ENCODE measurements at places on chromosomes 3 and 15.
A peak's percentile ranks its signal among the peaks of the same experiment; 100 is the strongest.

- DNase-seq = peak; percentile 49
These were observed 461 bp downstream of the XRN1 start for GRCh38 chr3:142447301-142447851.

GRCh38 chr3:65279225-65279782 is 591.5 kb upstream of the ADAMTS9 start:
- DNase-seq = no peak

GRCh38 chr3:45573591-45573990 is 21.0 kb upstream of the LIMD1 start:
- DNase-seq = no peak

GRCh38 chr3:181316482-181316881 is 326.9 kb upstream of the DNAJC19 start:
- DNase-seq = peak; percentile 6

- peak; percentile 58 for DNase-seq
These were observed 112.7 kb downstream of the CHSY1 start for GRCh38 chr15:101138913-101139880.

DNA sequence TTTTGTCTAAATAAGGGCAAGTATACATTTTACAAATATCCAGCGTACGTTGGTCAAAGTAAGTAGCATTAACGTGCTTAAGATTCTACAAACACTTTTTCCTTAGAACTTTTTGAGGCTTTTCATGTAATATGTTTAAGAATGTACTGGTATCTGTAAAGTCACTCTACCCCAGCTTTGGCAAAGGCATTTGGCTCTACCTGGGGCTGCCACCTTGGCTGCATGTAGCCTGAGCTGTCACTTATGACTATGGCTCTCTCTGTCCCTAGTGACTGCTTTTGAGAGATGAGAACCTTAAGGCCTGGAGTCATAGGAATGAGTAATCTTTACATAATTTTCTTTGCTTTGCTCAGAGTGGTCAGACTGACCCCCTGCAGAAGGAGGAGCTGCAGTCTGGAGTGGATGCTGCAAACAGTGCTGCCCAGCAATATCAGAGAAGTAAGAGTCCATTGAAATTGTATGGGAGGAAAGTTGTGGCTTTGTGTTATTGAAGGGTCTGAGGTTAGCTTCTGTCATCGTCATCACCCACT is 61.2 kb downstream of the IQGAP1 start:
- peak; percentile 28 for DNase-seq

DNA sequence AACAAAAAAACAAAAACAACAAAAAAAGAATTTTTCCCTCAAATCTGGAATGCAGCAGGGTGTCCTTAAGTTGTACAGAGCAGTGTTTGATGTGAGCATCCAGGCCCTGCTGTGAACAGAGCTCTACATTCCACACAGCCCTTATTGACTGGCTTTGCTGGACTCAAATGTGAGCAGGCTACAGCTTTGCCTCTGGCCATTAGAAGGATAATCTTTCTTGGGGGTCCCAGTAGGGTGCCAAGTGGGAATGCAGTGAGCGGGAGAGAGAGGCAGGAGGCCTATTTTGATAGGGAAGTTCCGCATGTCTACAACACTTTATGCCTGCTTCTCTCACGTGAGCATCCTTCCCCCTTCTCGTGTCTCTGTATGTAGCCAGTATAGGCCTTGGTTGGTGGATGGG is 34.4 kb upstream of the TPRG1 start:
- DNase-seq = no peak

GRCh38 chr3:3836845-3837244 is 37.6 kb downstream of the LRRN1 start:
- no peak for DNase-seq

DNA sequence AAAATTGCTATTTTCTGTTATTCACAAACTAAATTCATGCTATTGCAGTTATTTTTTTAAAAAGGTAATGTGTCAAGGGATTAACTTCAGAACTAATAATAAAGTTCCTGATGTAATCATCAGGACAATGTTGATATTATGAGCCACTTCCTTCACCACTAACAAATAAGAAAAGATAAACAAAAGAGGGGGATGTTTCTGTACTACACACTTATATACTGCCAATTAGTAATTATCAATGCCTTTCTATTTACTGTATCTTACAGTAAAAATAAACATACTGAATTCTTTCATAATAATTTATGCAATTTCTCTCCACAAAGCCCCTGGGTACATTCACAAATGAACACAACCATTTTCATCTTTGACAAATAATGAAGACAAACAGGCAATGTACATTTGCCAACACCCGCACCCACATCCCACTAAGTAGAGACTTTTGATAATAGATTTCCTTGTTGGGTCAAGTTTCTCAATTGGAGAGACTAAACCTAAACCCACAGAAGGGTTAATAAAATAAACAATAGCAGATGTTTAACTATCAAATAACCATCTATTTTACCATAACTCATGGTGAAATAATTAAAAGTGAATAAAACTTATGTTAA is 3.7 kb downstream of the CBLB start:
- no peak for DNase-seq

GRCh38 chr15:77712438-77712837 is 79.7 kb upstream of the LINGO1 start:
- no peak for DNase-seq

- no peak for DNase-seq
These were observed 14.6 kb downstream of the LRIG1 start for GRCh38 chr3:66486202-66486601.

DNA sequence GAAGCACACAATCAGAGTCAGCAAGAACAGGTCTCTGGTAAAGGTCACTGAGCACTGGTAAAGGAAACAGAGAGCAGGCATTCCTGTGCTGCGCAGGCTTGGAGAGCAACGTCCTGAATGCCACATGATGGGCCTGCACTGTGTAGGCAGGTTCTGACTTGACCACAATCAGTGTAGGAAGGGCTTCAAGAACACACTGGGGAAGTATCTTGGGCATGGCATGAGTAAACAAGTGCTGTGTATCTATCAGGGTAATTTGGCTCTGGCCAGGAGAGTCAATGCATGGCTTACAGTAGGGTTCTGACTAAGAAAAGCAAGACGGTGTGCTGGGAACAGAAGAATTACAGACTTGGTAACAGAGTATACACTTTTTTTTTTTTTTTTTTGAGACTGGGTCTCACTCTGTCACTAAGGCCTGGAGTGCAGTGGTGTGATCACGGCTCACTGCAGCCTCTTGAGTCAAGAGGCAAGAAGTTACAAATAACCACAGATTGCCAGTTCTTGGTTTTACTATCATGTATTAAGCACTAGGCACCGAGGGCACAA is 30.6 kb downstream of the TBC1D2B start:
- peak; percentile 88 for DNase-seq

Data from amniotic epithelial cell (primary cell).